GM18507 (cell line): ENCODE measurements at places on chromosomes 7 and 10.

DNA sequence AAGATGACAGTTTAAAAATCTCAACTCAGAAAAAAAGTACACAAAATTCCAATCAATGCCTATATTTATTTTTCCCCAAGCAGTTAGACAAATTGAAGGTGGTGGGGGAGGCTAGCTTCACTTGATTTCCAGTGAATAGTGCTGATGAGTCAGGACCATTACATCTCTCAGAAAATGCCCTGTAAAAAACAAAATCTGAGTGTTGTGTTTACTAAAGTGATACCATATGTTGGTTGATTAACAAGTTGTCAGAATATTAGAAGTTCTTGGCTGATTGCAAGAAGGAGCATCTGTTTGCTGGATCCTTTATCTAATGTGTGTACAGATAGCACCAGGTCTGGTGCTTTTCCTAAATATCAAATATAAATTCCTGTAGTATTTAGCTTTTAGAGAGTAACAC lies 31.3 kb upstream of the KIAA1217 start:
- no peak for DNase-seq

DNA sequence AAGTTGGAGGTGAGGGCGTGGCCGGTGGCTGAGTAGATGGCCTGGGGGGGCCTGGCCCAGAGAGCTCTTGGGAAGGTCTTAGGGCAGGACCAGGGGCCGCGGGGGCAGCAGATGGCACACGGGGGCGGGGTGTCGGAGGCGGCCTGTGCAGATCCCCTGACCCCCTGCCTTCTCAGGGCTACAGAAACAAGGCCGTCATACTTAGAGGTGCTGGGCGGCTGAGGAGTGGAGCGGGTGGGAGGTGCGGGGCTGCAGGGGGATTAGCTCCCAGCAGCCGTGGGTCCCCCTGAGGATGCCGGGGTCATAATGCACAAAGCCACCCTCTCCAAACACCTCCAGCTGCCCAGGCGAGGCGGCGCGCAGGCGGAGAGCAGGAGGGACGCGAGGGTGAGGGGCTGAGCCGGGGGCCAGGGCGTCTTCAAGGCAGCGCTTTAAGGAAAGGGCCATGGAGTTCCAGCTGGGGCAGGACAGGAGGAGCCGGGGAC lies 40.4 kb upstream of the ZNF32 start:
- no peak for DNase-seq

DNA sequence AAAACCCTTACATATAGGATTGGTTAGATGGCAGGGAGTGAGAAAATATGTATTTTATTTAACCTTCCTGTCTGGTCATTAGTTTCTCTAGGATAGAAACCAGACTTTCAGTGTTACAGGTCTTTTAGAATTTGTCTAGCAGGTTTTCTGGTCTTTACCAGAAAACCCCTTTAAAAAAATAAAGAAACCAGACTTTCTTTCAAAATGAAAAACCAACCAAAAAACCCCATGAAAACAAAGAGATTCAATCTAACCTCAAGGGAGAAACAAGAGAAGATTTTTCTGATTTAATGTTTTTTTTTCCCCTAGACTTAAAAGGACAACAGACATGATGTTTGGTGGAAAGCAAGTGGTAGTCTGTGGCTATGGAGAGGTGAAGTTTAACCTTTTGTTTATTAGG lies 28.7 kb upstream of the STRIP2 start:
- DNase-seq, result no peak

DNA sequence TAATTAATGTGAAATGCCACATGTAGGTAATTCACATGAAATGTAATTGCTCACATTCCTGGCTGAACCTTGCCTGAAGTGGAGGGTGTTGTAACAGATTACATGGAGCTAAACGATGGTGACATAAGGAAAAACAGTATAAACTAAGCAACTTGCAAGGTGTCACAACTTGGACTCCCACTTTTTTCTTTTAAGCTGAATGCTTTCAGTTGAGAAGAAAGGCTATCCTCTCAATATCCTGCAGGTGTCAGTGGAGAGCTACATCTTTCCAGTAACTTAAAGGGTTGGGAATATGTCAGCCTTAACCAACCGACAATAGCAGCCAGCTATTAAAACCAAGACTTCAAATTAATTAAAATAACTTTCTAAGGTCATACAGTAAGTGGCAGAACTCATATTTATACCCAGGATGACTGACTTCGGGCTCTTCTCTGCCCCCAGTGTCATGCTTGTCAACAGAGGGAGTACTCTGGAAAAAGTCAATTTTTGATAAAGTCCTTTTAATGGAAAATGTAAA lies 33.7 kb downstream of the NRBF2 start:
- peak; percentile 8 for DNase-seq
